ENCODE measurements at places on chromosomes 1 and 21. TPM values are rescaled to one million over a fixed set of nuclear protein-coding genes. Genes with fewer than 3 reads are reported as not detected.
A peak's percentile ranks its signal among the peaks of the same experiment; 100 is the strongest.

Gene ENAH
- total RNA-seq = 93.7 TPM

Gene RALGPS2
- 59.6 TPM for total RNA-seq

Gene S100PBP
- total RNA-seq = 36.3 TPM

Gene LAMB3
- 23.3 TPM for total RNA-seq

Gene CLEC20A
- not detected for total RNA-seq

Gene F11R
- total RNA-seq = 0.66 TPM

Gene CELF3
- total RNA-seq = not detected

Gene A3GALT2
- total RNA-seq = not detected

Gene MAP10
- total RNA-seq = 2.6 TPM

DNA sequence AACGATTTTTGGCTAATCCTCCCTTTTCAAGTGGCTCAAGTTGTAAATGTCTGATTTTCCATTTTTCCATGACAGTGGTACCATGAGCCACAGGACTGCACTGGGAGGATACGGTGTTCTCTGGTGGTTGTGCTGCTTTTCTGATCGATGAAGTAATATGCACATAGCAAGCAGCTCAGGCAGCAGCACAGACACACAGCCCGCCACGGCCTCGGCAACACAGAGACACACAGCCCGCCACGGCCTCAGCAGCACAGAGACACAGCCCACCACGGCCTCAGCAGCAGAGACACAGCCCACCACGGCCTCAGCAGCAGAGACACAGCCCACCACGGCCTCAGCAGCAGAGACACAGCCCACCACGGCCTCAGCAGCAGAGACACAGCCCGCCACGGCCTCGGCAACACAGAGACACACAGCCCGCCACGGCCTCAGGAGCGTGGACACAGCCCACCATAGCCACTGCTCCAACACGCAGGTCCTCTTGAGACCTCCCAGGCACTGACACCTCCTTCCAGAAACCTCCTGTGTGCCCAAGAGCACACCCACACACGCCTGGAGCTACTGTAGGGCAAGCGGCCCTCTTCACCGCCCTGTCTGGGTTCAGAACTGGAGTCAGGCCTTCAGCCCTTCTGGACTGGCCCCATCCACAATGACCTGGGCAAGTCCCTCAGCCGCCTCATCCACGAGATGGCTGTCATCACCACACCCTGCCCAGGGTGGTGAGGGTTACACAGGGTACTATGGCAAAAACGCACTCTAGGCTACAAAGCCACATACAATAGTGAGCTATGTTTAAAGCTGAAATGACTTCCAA is 10.4 kb downstream of the PTTG1IP start:
- no peak for DNase-seq

GRCh38 chr1:33234588-33234990 is 21.7 kb upstream of the ZNF362 start:
- DNase-seq = no peak

- no peak for DNase-seq
These were observed 2.6 kb downstream of the ARPC5 start for GRCh38 chr1:183632964-183633363.

DNA sequence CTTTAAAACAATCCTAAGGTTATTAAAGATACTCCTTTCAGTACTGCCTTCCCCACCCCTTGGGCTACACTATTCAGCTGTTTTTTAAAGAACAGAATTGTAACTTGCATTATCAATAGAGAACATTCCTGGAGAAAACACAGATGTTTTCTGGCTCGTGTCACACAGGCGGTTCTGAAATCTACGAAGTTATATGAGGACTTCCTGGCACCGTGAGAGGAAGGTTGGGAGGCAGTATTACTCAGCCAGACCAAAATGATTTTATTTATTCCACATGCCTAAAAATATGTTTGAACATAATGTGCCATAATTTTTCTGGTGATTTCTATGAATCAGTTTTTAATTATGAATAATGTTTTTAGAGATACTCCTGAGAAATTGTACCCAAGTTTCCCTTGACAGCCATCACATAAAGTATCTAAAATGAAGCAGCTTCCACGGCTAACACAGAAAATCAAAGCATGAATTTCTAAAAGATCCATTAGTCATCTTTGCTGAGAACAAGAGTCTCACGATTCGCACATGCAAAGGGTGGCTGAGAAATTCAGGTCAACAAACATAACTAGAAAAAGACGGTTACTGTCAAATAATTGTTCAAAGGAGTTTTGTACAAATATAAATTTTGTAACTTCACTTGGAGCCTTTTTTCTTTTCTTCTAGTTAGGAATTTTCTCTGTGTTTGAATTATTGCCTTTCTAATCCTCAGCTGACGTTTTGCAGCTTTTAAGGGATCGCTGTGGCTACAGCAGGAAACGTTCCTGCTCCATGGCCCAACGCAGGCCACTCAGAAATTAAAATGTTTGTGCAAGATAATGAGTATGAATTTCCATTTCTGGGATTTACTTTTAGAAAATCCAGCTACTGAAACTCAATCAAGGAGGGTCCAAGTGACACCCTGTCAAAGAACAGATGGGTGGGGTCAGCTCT is 8.0 kb upstream of the SIM2 start:
- DNase-seq = no peak

GRCh38 chr1:208003241-208003640 is 92.3 kb upstream of the CD34 start:
- no peak for DNase-seq

GRCh38 chr1:154941333-154942013 is 5.0 kb upstream of the PMVK start:
- DNase-seq = no peak

DNA sequence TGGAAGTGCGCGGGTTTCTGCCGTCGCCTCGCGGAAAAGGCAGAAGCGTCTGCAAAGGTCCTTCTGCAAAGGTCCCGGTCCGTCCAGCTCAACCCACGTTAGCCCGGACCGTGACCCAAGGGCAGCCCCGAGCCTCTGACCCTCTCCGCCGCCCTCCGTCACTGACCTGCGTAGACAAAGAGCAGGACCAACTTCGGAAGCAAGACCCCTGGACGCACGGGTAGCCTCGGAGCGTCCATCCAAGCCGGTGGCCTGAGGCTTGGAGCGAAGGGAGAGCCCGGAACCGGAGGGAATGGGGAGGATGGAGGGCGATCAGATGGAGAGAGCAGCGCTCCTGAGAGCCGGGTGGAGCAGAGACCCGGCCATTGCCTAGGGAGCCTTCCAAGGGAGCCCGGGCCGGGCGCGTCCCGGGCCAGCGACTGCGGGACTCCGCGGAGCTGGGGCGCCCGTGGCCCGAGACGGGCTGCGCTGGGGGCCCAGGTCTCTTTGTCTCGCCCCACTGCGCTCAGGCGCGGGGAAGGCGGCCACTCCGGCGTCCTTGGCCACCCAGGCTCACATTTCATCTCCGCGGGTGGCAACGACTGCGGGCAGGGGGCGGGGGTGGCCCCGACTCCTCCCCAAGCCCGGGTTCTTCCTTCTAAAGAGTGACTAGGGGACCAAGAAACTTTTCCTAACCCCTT is at the start of gene CYYR1:
Gene CYYR1, minus strand, starts transcription at position 585 of the 680 bp plus-strand sequence. Its CDS starts 346 bp downstream, at position 239.
- DNase-seq = peak; percentile 54

DNA sequence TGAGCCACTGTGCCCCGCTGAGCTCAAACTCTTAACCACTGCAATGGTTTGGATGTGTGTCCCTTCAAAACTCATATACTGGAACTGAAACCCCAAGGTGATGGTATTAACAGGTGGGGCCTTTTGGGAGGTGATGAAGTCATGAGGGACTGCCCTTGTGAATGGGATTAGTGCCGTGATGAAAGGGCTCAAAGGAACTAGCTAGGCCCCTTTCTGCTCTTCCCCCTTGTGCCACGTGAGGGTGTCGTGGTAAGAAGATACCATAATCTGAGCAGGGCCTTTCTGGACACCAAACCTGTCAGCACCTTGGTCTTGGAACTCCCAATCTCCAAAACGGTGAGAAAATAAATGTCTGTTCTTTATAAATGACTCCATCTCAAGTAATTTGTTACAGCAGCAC is 45.5 kb upstream of the SPOCD1 start:
- DNase-seq = no peak

DNA sequence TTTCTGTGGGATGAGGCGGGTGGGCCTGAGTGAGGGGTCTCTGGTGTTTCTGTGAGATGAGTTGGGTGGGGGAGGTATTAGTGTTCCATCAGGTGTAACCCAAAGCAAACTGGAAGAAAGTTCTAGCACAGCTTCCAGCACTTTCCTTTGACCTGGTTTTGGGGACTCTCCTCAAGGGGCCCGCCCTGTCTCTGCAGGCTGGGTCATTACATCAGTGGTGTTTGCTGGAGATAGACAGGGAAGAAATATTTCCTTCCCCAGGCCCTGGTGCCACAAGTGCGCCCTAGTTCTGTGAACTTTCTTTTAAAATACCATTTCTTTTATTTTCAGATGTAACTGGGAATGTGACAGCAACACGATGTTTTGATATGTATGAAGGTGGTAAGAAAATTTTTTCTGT is 16.5 kb upstream of the MX2 start:
- no peak for DNase-seq

DNA sequence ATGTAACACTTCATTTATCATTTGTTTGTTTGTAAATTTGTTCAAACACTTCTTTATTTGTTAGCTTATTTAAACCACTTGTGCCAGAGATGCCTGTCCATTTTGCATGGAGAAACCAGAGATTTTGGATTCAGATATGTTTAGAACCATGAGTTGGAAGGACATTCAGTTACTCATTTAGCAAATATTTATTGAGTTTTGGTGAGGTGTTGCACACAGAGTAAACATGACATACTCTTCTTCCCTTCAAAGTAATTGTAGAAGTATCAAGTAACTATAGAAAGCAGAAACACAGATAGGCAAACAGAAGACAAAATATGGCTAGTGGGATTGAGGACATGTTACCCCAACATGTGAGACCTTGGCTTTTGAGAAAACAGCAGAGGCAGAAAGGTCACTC is 136.8 kb upstream of the USP25 start:
- DNase-seq = no peak

GRCh38 chr1:153916297-153916696 is 6.5 kb downstream of the GATAD2B start:
- DNase-seq = no peak

DNA sequence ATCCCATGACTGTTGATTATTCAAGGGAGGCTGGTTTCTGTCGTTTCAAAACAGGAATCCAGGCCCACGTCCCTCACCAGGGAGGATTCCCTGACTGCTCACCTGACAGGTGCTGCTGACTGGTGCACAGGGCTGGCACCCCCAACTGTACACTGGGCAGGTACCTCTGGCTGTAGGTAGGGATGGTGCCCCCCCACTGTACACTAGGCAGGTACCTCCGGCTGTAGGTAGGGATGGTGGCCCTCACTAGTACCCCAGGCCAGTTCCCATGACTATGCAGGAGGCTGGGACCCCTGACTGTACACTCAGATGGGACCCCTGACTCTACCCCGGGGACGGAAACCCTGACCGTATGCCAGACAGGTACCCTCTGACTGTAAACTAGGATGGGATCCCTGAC is 33.6 kb upstream of the PDE9A start:
- DNase-seq = no peak

GRCh38 chr1:224735159-224735558 is 119.0 kb downstream of the CNIH3 start:
- DNase-seq = no peak

DNA sequence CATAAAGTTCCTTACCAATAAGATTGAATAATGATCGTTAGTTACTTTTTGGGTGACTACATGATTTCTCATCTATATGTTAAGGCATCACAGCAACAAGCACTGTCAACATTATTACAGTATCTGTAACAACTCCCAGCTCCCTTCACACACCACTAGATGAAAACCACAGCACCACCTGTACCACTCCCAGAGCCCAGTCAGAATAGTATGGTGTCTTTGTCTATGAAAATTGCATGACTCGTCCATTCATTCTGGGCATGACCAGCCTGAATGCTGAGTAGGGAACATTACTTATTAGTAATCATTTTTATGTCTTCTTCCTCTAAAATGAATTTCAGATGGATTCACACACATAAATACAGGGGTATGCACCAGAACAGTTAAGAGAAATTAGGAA is 7.0 kb downstream of the OLFML2B start:
- peak; percentile 30 for DNase-seq

GRCh38 chr1:38891753-38892152 is 10.4 kb upstream of the GJA9 start:
- DNase-seq = peak; percentile 30

- DNase-seq = no peak
These were observed 10.9 kb upstream of the METTL25B start for GRCh38 chr1:156717351-156717750.

DNA sequence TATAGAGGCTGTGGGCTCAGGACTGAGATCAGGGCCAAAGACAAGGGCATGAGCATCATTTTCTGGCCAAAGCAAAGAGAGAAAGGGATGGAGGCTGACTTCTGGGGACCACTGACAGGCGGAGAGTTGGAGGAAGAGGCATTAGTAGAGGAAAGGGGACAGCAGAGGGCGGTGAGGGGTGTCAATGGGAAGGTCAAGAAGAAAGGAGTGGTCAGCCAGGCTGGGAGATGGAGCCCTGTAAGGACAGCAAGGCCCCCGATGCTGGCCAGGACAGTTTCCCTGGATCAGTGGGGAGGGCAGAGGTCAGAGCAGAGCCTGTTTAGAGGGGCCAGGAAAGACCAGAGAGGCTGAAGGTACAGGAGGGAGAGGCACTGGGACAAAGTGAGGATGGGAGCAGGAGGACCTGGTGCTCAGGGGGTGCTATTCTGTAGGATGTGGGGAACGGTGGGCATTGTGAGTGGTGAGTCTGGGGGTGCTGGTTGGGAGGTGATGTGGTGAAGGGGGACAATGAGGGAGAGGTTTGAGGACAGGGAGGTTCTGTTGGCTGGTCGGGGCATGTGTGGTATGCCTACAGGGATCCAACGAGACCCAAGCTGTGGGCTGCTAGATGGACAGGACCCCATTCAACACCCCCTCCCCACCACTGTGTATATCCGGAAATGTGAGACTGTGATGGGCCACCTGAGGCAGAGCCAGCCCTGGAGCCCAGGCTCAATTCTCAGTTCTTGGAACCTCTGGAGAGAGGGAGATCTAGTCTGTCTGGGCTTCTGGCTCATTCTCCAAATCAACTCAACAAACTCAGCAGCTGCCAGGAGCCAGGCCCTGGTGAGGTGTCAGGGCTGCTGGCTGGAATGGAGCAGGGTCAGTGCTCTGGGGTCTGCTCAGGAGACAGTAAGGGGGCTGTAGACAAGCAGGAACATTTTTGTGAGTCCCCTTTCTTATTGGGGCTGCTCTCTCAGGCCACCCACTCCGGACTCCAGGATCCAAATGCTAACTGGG is 1.4 kb upstream of the FAM151A start:
- no peak for DNase-seq

DNA sequence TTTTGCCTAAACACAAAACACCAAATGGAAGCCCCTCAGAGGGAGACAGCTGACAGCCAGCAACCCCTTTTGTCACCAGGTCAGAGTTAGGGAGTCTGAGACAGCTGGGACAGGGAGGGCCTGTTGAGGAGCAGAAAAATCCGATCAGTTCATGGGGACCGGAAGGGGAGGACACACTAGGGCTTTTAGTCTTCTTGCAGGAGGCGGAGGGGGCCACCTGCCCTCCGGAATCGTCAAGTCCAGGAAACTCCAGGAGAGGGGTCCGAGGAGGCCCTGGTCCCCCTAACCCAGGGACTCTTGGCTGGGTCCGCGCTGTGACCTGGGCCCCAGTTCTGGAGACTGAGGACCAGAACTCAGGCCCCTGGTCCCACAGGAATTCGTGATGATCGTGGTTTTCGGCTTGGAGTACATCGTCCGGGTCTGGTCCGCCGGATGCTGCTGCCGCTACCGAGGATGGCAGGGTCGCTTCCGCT is 34.2 kb downstream of the KCNQ4 start:
- DNase-seq = no peak

All from fibroblast of lung (primary cell).